ENCODE measurements at places on chromosomes 3 and 15.

- DNase-seq: peak; percentile 64
These were observed 24.3 kb upstream of the CP start for GRCh38 chr3:149245738-149246451.

DNA sequence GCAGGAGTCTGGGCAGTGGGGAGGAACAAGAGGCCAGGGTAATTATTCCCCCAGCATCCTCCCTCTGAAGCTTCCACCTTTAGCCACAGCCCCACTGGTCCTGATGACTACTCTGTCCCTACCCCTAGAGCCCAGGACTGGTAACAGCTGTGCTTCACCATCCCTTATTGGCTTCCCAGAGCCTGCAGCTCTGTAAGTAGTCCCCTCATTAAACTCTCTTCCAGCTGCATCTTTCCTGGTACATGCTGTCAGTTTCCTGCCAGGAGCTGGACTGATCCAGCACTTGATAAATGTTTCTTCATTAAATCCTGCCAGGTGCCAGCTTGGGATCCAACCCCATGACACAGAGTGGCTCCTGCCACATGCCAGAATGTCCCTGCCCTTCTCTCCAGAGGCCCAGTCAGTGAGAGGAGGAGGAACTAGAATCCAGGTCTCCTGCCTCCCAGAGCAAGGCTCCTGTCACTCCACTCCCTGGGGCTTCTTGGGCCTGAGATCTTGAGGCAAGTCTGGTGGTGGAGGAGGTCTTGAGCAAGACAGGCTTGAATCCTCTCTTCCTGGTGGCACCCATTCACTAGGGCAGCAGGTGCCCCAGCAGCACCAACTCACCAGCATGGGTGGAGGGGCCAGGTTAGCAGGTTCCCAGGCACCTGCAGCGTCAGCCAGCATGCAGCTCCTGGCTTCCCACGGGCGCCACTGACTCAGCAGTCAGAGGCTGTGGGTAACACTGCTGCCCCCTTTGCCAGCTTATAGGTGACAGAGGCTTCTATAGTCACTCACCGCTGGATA is 27.6 kb downstream of the FBXW12 start:
- no peak for DNase-seq

DNA sequence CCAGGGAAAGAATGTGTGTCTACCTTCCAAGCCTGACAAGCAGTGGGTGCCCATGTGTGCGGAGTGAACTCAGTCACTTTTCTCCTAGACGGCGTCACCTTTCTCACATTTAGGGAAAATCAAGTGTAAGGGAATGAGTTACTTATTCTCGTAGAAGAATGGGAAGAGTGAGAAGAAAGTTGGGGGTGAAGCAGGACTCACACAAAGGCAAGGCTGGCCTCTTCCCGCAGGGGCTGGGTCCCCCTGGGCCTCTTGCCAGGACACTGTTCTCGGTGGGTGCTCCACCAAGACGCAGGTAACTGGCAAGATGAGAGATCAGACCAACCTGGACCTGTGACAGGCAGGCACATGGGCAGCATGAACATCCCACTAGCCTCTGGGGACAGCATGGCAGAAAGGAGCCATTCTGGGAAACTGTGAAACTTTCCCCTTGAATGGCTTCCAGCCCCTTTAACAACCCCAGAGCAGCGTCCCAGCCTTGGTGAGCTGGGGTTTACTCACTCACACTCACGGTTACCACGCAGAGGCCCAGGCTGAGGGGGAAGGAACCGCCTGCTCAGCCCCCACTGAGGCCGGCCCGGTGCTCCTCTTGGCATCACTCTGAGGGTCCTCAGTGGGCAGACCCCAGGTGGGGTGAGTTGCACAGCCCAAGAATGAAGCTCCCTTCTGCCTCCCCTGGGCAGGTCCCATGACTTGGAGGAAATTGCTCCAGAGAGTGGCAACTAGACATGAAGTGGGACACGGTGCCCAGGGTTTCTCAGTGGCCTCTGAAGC is 15.0 kb upstream of the SRP14 start:
- DNase-seq: peak; percentile 23

- DNase-seq: peak; percentile 55
These were observed 26.9 kb upstream of the PLSCR2 start for GRCh38 chr3:146496251-146496650.

DNA sequence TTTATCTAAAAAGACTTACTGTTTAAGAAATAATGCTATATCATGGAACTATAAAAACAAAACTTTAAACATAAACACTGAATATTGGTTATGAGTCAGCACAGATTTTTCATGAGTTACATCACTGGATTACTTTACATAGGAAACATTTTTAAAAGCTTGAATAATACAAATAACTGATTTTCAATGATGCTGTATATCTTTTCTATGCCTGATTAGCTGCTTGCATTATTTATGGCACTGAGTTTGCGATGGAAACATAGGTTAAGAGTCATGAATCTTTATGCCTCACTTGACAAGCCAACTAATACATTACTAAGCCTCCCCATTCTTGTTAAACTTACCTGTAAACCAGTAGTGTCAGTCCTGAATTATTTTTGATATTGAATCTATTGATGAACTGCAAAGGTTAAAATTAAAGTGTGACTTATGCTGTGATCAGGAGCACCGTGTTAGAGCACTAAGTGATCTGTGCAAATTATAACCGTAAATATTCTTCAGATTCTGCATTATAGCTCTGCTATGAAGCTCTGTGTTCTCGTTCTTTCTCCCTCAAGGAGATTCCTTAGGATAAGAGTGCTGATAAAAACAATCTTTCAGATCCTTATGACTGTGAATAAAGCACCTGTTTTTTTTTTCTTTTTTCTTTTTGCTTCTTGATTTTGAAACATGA is 437.3 kb upstream of the BCHE start:
- DNase-seq: peak; percentile 21

- no peak for DNase-seq
These were observed 99.9 kb downstream of the SLCO3A1 start for GRCh38 chr15:91953432-91953831.

GRCh38 chr3:168061332-168061996 is 34.3 kb downstream of the GOLIM4 start:
- DNase-seq: no peak

GRCh38 chr3:25433106-25433505 is 5.0 kb downstream of the RARB start:
- DNase-seq: no peak

DNA sequence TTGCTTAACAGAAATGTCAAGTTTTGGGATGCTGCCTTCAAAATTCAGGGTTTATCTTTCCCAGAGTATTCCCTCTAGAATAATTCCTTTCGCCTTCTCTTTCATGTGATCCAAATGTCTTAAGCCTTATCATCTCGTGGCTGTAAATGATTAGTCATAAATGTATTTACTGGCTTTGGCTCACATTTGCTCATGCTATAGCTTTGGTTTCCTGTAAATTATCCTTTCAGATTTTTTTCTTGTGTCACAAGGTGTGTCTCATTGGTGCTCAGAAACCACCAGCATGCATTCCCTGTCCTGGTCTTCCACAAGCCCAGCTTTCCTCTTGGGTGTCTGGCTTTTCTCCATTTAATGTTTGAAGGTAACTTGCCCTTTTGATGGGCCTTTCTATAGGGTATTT is 692.7 kb upstream of the ALCAM start:
- DNase-seq: peak; percentile 44

DNA sequence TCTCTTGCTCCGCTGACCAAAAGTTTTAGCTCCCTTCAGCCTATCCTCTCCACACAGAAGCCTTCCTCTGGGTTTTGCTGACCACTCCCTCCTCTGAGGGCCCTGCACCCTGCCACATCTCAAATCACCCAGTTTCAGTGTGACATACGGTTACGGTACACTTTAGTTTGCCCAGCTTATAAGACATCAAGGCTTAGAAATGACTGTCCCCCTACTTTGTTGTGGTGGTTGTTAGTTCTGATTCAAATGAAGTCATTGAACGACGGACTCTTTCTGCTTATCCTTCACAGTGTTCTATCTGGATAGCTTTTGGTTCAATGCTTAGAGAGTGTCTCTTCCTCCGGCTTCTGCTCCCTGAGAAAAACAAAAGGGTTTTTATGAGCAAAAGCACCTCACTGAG is 68.0 kb upstream of the NDUFB4 start:
- DNase-seq: no peak

DNA sequence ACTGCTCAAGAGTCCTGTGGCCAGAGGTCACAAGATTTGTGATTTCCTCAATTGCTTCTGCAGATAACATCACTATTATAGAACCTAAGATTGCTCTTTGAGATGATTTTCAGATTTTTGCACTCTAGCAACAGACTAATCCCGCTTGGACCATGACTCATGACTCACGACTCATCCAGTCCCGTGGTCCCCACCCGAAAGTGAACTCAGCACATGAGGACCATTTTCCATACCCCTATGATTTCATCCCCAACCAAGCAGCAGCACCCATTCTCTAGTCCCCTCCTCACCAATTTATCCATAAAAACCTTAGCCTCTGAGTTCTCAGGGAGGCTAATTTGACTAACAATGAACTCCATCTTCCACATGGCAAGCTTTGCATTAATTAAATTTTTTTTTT is 106.3 kb upstream of the ALCAM start:
- no peak for DNase-seq

DNA sequence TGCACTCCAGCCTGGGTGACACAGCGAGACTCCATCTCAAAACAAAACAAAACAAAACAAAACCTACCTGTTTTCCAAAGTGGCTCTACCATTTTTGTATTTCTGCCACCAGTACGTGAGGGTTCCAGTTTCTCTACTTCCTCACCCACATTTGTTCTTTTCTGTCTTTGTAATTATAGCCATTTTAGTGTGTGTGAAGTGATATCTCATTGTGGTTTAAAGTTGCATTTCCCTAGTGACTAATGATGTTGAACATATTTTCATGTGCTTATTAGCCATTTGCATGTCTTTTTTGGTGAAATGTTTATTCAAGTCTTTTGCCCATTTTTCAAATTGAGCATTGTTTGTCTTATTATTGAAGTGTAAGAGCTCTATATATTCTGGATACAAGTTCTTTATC is 50.7 kb downstream of the TRA2B start:
- no peak for DNase-seq

- DNase-seq: peak; percentile 90
These were observed 69.6 kb upstream of the THBS1 start for GRCh38 chr15:39511000-39511915.

DNA sequence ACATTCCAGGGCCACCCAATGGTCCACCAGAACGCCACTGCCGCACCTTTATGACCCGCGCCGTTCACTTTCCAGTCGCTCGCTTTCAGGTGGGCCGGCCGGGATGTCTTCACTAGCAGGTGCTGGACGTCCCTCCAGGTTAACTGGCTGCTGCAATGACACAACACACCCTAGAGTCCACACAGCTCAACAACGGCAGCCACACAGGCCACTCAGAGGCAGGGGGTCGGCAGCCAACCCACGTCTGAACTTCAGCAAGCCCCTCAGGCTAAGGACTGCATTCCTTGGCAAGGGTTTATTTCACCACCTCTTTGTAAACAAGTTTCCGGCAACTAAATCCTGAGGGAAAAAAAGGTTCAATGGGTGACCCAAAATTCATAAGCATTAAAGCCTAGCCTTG is 89.2 kb upstream of the SNRPA1 start:
- DNase-seq: no peak

GRCh38 chr15:74831813-74832495 is 5.5 kb downstream of the CPLX3 start:
- DNase-seq: no peak

GRCh38 chr3:187679638-187680396 is 9.6 kb upstream of the SST start:
- peak; percentile 70 for DNase-seq

- no peak for DNase-seq
These were observed 5.6 kb upstream of the SRPRB start for GRCh38 chr3:133799794-133800585.

GRCh38 chr3:145704020-145704419 is 457.0 kb downstream of the PLOD2 start:
- peak; percentile 37 for DNase-seq

DNA sequence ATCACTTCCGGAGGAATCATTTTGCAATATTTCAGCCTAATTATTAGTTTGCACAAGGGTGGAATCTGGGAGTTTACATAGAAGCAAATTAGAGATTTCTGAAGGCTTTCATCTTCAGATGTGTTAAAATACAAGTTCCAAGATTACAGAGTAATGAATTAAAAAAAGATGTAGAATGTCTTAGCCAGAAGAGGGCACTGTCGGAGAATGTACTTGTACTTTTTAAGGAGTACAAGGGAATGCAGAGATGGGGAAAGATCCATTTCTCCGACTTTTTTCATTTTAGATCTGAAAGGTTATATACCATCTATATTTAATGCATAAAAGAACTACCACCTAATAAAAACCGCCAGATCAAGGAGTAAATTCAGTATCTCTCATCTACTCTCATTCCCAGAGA is 43.1 kb upstream of the WDR5B start:
- peak; percentile 50 for DNase-seq

- DNase-seq: no peak
These were observed 16.0 kb downstream of the CD200 start for GRCh38 chr3:112348943-112349342.

DNA sequence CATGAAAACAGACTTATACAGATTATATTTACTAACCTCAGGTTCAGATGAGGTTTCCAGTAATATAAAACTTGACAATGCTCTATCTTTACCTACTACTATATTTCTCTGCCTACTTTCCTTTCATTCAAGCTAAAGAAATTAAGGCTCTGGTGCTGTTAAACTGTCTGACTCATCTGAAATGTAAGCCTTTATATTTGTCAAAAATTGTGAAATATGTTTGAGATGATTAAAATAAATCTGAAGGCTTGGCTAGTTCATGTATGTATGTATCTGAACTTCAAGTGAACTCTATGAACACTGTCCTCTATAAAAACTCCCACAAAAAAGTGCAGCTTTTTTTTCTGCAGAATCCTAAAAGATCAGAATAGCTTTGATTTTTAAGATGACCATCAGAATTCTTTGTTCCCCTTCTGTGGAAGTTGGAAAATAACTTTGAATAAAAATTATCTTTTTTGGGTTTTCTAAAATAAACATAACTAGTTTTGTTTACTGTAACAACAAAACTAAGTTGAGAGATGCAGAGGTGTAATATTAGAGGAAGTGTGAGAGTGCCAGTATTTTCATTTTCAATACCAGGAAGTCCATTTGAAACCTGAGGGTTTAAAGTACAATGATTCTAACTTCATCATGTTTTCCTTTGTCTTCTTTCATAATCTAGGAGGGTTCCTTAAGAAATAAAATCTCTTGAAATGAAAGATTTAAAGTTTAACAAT is 42.2 kb downstream of the ILDR1 start:
- DNase-seq: no peak

DNA sequence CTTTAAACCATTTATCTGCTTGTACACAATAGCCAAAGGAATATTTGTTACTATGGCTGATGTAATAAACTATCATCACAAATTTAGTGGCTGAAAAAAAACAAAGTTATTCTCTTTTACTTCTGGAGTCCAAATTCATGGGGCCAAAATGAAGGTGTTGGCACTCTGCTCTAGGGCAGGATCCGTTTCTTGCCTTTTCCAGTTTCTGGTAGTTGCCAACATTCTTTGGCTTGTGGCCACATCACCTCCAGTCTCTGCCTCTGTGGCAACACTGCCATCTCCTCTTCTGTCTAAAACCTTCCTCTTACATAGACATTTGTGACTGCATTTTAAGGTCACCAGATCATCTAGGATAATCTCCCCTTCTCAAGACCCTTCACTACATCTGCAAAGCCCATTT is 27.3 kb downstream of the NIT2 start:
- no peak for DNase-seq
